ENCODE measurements at places on chromosomes 6 and 20.

DNA sequence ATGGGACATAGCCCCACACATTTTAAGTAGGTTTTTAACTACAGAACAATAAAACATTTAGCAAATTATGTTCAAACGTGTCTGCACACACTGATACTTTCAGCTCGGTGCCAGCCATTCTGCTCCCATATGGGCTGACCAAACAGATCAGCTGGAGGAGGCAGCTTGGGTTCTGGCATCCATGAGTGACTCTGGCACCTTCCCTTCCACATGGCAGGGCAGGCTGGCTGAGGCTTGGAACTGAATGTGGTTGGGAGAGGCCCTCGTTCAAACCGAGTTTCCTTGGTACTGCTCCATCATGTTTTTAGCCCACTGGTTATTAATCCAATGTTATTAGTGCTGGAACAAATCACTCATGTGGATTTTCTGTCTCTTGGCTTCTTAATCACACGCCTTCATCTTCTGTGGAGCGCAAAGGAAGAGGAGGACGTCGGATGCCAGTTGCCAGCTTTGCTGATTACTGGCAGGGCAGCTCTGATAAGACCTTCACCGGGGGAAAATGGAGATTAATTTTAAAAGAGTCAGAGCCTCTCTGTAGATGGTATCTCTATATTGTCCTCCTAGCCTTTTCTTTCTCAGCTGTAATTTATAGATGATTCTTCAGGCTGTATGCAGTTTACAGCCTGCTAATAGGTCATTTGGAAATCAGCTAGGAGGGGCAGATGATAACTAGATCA, 93.1 kb upstream of the TIAM2 start:
- no peak for DNase-seq

DNA sequence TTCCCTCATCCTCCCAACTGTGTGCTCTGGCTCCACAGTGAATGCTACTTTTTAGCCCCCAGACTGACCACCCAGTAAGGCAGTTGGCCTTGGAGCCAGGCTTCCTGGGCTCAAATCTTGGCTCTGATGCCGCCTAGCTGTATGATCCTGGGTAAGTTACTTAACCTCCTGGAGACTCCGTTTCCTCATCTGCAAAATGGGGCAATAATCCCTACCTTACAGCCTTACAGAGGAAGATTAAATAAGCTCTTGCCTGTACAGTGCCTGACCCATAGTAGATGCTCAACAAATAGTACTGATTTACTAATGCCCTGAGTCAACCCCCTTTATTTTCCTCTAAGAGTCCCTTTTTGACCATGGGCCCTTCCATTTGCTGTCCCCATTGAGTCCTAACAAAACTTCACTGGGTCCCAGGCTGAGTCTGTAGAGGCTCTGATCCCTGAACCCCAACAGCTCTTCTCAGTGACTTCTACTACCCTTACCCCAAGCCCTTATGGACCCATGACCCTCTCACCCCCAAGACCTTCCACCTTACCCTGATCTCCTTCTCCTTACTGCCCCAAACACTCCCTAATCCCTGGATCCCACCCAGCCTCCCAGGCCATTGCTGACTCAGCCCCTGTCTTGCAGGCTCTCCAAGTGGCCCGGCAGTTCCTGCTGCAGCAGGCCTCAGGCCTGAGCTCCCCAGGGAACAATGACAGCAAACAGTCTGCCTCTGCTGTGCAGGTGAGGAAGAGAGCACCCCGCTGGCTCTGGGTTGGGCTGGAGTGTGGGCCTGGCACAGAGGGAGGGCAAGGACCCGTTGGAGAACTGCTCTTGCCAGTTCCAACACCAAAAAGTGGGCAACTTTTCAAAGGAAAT, 31.4 kb downstream of the FOXP4 start:
- DNase-seq, result no peak

DNA sequence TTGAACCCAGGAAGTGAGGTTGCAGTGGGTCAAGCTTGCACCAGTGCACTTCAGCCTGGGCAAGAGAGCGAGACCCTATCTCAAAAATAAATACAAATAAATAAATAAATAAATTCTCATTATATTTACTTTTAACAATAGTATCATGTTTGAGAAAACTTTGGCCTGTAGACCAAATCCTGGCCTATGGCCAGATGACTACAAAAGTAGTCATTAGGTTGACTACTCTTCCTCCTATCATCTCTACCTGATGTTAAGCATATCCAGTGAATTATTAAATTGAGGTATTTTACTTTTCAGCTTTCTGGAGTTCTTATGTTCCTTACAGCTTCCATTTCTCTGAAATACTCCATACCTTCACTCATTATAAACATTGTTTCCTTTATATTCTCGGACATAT, 280.6 kb downstream of the LAMA2 start:
- DNase-seq, result no peak

DNA sequence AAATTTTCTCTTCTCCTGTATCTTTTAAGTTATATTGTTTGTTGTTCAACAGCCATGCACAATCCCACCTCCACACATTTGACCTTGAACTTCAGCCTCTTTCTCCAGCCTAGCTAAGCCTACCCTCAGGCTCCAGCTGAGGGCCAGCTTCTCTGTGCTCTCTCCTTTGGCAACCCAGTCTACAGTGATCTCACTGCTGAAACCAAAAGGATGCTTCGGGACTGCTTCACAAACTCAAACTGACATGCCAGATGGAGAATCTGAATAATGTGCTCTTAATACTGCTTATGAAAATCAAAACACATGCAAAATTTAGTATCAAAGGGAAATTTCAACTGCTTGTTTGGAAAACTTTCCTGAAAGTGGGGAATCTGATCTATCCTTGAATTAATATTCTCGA, 16.1 kb upstream of the RIN2 start:
- no peak for DNase-seq

DNA sequence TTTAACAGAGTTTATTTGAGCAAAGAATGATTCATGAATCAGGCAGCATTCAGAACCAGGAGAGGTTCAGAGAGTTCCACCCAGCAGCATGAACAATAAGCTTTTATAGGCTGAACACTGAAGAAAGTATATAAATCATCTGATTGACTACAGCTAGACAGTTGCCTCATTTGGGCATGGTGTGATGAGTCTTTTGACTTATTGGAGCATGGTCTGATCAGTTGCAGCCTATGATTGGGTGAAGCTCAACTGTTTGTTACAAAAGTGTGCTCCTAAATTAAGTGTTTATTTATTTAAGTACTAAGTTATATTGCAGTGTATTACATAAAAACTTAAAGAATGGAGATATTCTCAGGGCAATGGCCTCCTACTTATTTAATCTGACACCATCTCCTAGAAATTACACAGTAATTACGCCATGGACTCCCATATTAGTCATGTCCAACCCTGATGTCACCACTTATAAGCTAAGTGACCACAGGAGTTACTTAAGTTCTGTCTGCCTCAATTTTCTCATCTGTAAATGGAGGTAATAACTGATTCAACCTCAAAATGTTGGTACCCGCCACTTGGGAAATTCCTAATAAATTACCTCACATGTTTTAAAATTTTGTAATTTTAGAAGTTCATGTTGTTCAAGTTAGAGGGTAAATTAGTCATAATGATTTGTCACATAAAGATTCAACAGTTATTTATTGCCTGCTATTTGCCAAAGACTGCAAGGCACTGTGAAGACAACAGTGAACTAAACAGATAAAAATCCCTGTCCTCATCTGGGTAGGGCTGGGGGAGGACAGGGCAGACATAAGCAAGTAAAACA, 15.2 kb upstream of the ROS1 start:
- no peak for DNase-seq

DNA sequence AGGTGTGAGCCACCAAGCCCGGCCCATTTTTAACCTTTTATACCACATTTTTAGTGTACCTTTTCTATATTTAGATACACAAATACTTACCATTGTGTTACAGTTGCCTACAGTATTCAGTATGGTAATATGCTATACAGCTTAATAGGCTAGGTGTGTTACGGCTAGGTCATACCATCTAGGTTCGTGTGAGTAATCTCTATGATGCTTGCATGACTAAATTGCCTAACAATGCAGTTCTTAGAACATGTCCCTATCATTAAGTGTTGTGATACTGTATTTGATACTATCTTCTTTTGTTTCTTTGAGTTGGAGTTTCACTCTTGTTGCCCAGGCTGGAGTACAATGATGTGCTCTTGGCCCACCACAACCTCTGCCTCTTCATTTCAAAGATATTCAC, 387.7 kb upstream of the SASH1 start:
- no peak for DNase-seq

GRCh38 chr6:148703900-148704299, 42.9 kb upstream of the UST start:
- no peak for DNase-seq

GRCh38 chr6:141313986-141314385, 818.7 kb upstream of the GJE1 start:
- no peak for DNase-seq

GRCh38 chr20:259981-260380, 2.5 kb downstream of the DEFB132 start:
- DNase-seq, result no peak

DNA sequence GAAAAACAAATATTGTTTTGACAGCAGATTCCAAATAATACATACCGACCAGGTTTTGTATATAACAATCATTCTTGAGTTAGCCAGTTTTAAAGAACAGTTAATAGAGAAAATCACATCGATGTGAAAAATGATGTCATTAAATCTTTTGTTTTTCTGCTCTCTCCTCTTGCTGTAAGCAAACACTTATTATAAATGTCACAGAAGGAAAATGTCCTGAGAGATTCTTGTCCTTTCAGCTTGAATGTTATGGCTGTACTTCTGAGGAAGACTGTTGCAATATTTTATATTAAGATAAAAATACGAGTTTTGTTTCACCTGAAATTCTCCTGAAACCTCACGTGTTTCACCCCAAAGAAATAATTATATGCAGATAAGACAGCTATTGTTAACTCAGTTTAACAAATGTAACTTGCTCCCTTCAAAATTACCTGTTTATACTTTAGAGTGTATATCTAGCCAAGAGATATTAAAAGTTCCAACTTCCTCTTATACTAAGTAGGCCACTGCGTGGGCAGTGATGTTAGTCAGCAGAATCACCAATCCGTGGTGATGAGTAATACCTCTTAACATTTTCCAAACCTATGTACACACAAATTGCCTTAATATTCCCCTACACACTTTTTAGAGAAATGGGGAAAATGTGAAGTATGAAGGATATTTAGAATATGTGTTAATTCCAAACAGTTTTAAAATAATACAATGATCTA, 1111.4 kb upstream of the CITED2 start:
- peak; percentile 5 for DNase-seq

DNA sequence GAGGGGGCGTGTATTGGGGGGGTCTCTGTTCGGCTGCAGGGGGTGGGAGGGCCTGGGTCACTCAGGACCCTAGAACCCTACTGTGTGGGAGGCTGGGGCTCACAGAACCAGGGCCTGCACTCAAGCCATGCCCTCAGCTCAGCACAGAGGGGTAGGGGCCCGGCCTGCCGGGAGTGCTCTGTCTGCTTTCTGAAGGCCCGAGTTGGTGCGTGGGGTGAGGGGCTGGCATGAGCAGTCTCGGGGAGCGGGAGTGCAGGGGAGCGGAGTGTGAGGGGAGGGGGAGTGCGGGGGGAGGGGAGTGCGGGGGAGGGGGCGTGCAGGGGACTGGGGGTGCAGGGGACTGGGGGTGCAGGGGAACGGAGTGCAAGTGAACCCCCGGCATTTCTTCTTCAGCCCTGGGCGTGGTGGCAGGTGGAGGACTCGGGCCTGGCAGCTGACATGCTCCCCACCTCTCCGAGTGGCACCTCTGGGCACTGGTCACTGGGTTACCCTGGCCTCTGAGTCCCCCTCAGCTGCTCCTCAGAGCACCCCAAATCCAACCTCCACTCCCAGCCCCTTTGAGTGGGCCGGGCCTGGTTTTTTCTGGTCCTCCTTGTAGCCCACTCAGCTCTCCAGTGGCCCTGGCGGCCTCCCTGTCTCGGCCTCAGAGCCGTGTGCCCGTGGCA, 1.0 kb downstream of the COL20A1 start:
- DNase-seq, result no peak

GRCh38 chr6:107345393-107345792, 114.0 kb downstream of the PDSS2 start:
- DNase-seq, result no peak

- no peak for DNase-seq
Measured at GRCh38 chr6:49909563-49909962, 43.2 kb upstream of the CRISP1 start.

DNA sequence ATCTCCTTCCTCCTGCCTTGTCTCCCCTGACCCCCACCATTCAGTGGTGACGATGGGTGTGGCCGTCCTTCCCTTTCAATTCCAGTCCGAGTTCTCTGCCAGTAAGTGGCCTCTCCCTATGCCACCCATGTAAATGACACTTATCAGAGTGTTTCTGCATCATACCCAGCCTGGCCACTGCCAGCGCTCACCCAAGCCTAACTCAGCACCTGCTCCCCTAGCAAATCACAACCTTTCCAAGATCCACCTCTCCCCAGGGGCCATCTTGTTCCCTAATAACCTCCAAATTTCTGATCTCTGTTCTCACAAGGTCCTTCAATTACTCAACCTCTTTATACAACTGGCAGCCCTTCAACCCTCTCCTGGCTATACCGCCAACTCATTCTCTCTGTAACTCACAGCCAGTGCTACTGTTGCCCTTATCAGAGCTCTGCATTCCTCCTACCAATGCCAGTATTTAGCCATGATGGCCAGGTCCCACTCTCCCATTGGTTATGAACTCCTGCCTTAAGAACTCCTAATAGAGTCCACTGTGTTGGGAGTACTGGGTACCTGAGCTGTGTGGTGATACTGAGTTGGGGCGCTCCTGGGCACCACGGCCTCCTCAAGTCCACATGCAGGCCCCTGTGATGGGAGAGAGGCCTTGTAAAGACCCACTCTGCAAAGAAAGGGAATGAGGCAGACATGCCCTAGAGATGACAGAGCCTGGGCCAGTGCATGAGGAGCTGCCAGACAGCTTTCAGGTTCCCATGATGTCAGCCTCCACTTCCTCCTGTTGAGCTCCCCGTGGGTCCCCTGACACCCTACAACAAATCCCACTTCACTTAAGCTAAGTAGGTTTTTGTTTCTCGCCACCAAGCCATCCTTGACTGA, 187.4 kb upstream of the RREB1 start:
- no peak for DNase-seq

- DNase-seq, result no peak
Measured at GRCh38 chr6:105874835-105875626, 211.1 kb upstream of the PRDM1 start.

DNA sequence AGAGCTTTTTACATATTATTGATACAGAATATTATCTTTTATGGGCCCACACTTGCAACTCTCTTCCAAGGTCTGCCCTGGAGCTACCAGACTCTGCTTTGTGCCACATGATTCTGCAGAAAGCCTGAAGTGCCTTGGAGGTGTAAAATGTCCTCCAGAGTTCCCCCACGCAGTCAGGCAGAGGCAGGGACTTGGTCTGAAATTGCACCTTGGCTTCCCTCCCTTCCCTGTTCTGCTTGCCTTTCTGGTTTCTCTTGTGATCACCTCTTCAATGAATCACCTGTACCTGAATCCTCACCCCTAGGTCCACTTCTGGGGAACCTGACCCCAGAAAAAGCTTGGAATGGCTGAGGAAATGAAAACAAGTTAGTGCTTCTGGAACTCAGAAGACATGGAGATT, 43.0 kb upstream of the TGM2 start:
- no peak for DNase-seq

All from stimulated activated naive CD4-positive, alpha-beta T cell treated with Interleukin-2 at 50 U/mL for 16 hours (primary cell).